ENCODE measurements at places on chromosomes 3 and 15.

- no peak for DNase-seq
Observed at GRCh38 chr15:74594455-74594854, 21.2 kb upstream of the CLK3 start.

DNA sequence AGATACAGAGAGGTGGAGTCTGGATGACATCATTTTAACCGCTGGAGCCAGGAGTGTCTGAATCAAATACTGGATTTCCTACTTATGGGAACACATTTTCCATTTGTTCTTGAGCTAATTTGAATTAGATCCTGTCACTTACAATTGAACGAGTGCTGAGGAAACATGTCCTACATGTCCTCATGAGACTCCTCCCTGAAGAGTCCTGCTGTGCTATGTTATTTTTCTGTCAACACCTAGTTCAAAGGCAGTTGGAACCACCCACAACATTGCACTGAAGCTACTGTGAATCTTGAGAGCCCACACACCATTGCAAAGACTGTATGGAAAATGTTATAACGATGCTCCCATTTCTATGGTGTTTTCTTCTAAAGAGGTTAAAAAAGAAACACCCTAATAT lies 123.5 kb upstream of the CRBN start:
- no peak for DNase-seq

- DNase-seq, result no peak
Observed at GRCh38 chr15:100461049-100461448, 67.7 kb downstream of the CERS3 start.

DNA sequence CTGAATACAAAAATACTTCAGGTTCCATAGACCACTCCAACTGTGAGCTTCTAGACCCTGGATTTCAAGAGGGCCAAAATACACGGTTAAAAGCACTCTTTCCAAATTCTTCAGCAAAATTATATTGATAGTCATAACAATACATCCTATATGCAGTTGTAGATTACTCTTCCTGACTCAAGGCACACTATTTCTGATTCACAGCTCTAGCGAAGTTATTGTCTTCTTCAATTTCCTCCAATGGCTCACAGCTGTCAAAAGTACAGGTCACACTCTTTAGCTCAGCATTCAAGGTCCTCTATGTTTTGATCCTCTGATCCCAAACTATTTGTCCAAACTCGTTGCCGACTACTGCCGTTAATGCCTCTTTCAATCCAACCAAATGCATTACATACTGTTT lies 13.5 kb upstream of the CCDC80 start:
- no peak for DNase-seq
